ENCODE measurements at places on chromosomes 12 and 14.
A peak's percentile ranks its signal among the peaks of the same experiment; 100 is the strongest.

- DNase-seq: peak; percentile 67
Measured at GRCh38 chr12:51972849-51973273, 21.4 kb downstream of the ACVR1B start.

DNA sequence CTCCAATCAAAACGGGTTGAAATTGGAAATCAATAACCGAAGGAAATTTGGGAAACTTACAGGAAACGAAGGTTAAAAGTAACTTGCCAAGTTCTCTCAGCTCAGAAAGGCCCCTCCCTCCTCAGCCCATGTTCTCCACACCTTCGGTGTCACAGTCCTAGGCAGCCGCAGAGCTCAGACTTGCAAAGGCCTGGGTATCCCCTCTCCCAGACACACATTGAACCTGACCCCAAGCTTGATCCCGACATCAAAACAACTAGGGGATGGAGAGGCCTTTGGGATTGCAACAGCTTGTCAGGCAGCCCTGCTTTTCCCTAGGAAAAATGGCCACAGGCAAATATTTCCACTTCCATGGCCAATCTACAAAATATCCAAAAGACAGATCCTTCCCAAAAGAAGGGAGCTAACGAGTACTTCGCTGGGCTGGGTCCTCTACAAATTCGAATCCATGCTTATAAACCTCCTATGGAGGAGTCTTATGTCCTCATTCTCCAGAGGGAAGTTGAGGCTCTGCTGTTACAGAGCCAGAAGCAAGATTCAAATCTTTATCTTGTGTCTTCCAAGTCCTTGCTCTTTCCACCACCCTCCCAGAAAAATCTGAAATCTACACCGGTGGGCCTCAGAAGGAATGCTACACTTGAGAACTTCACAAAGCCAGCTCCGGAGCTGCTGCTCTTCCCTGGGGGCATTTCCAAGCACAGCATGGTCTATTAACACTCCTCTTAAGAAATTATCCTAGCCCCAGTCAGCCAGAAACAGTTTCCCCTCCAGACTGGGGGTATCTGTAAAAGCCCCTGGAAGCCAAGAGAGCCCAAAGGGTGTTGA is 35.7 kb upstream of the PNMA1 start:
- no peak for DNase-seq

DNA sequence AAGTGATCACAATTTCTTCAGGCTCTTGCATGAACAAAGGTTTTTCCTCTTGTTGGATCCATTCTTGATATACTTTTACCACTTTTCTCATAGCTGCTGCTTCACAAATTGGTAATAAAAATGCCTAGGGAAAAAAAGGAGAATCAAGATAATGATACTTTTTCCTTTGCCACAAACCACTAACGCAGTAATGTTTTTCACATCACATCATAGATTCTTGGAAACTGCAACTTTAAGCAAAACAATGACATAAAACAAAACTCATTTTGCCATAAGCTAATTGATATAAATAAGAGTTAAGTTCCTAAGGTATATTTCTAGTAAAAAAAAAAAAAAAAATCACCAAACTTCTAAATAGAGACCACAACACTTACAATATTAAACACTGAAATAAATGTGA is 66.7 kb downstream of the RALGAPA1 start:
- DNase-seq: no peak

DNA sequence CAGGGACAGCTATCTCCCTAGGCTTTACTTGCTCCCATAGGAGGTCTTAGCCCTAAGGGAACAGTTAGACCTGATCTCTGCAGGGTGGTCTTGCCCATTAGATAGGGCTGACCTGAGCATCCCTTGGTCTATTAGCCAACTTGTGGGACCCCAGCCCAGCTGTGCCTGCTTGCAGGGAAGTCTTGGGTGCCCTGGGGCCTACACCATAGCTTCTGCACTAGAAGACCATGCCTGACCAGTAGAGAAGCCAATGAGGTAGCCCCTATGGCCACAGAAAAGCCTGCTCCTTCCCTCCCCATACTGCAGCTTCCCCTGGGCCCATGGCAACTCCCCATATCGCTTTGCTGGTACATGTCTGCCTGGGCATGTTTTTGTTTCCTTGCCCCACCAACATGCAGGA is 1049.1 kb downstream of the TRHDE start:
- DNase-seq: no peak

- DNase-seq: peak; percentile 92
Measured at GRCh38 chr12:22283006-22283506, 51.5 kb downstream of the ST8SIA1 start.

DNA sequence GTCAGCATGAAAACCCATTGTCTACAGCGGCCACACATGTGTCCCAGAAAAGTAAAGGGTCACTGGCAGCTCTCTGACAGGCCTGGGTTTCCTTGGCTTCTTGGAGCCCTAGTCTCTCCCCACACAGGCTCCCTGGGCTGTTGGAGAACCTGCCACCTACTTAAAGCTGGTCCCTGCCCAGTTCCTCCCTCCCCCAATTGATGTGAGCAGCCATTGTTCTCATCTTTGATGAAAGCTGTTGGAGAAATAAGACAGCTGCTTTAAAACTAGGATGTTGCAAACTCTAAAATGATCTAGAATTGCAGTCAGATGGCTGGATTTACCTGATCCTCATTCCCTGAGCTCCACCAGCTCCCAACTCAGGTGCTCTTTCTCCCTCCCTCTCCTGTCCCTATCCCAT is 4.8 kb upstream of the PLEKHH1 start:
- DNase-seq: no peak

- no peak for DNase-seq
Measured at GRCh38 chr12:80821513-80822000, 104.8 kb downstream of the MYF5 start.

GRCh38 chr12:45232146-45232755 is 16.4 kb downstream of the ANO6 start:
- no peak for DNase-seq

- DNase-seq: no peak
Measured at GRCh38 chr12:98574110-98574509, 19.4 kb upstream of the SLC25A3 start.

DNA sequence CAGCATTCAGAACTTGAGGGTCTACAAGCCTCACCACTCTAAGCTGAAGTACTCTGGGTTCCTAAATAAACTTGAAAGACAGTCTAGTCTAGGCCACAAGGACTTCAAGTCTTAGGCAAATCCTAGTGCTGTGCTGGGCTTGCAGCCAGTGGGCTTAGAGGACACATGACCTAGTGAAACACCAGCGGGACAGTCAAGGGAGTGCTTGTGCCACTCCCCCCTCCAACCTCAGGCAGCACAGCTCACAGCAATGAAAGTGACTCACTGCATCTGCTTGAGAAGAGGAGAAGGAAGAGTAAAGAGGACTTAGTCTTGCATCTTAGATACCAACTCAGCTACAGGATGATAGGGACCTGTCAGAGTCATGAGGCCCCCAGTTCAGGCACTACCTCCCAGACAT is 438.1 kb downstream of the IPO8 start:
- peak; percentile 19 for DNase-seq

GRCh38 chr14:67343601-67344230 is 15.9 kb downstream of the ATP6V1D start:
- DNase-seq: peak; percentile 64

GRCh38 chr12:60205500-60205899 is 609.7 kb downstream of the SLC16A7 start:
- DNase-seq: peak; percentile 51

DNA sequence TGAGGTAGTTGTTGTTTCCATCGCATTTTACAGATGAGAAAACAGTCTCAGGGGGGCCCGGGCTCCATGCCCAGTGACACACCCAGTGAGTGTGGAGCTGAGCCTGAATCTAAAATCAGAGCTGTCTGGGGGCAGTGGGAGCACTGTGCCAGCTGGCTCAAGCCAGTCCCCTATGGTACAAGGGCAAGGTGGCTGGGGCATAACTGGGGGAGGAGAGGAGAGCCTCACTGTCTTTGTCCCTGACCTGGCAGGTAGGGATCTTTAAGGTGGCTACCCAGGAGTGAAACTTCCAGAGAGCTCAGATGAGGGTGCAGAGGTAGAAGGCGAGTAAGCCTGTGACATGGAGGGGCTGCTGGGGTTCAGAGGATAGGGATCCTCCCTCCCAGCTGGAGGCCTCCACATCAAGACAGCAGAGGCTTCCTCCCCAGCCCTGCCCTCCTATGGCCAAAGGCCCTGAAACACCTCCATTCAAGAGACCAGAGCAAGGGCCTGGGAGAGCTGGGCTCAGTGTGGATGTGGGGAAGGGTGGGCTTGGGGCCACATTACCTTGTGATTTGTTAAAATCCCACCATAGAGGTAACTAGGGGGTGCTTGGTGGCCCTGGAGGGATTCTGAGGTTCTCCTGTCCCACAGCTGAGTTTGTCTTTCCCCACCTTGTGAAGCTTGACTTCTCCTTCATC is 33.1 kb downstream of the ASCL4 start:
- no peak for DNase-seq

DNA sequence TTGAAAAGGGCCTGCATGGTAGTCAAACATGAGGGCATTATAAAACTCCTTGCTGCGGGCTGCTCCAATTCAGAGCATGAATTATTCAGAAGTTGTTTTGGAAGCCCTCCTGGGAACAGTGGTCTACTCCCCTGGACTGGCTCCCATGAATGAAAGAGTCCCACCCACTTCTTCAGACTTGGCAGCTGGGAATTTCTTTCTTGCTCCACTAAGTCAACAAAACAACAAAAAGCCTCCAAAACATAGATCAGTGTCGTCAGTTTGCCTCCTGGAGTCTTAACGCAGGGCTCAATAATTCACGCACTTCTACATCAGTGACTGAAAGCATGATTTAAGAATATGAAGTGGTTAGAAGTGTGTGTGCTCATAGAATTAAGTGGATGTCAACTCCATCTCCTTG is 37.9 kb downstream of the AKAP6 start:
- DNase-seq: no peak

DNA sequence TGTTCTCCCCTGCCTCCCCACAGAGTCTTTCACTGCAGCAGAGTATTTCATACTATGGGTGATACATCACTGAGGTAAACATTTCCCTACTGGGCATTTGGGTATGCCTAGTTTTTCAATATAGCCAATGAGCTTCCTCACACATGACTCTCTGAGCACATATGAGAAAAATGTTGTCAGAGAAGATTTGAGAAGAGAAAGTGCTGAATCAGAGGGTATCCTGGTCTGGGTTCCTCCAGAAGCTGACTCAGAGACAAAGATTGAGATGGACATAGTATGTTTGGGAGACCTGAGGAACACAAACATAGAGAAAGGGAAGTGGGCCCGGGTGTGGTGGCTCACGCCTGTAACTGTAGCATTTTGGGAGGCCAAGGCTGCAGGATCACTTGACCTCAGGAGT is 12.6 kb downstream of the SLC8B1 start:
- peak; percentile 77 for DNase-seq

- peak; percentile 28 for DNase-seq
Measured at GRCh38 chr14:31243860-31244259, 36.3 kb upstream of the HECTD1 start.

- DNase-seq: no peak
Measured at GRCh38 chr14:90783344-90783743, 32.9 kb downstream of the TTC7B start.

DNA sequence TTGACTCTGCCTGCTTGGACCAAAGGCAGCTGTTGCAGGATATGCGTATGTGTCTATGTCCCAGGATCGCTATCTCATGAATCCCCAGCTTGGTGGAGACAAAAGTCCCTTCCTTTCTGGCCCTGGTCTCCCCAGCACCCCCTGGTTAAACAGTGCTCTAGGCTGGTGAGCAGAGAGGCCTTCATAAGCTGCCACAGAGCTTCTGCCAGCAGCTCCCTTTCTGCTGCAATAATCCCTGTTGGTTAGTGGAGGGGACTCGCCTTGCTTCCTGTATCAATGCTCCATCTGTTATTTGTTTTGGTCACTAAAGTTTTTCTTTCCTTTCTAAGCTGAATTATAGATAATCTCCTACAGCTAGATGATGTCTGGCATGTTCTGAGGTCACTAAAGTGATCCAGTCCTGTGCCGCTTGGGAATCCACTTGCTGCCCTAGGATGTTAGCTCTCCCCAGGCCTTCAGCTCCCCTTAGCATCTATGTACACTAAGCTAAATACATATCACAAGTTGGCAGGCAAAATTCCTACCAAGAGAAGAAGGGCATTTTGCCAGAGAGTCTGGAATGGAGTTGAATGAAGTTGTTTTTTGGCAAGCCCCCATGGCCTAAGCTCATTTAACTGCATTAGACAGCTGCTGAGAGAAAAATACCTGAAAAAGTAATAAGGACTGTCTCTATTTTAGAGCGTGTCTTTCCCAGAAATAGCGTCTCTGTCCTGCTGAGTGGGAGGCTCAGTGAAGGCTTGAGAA is 47.8 kb downstream of the RDH12 start:
- DNase-seq: no peak

- peak; percentile 39 for DNase-seq
Measured at GRCh38 chr12:102629262-102629888, 149.0 kb upstream of the IGF1 start.

Measured in HT1080 (cell line).